ENCODE measurements at places on chromosomes 3 and 15.
A peak's percentile ranks its signal among the peaks of the same experiment; 100 is the strongest.

DNA sequence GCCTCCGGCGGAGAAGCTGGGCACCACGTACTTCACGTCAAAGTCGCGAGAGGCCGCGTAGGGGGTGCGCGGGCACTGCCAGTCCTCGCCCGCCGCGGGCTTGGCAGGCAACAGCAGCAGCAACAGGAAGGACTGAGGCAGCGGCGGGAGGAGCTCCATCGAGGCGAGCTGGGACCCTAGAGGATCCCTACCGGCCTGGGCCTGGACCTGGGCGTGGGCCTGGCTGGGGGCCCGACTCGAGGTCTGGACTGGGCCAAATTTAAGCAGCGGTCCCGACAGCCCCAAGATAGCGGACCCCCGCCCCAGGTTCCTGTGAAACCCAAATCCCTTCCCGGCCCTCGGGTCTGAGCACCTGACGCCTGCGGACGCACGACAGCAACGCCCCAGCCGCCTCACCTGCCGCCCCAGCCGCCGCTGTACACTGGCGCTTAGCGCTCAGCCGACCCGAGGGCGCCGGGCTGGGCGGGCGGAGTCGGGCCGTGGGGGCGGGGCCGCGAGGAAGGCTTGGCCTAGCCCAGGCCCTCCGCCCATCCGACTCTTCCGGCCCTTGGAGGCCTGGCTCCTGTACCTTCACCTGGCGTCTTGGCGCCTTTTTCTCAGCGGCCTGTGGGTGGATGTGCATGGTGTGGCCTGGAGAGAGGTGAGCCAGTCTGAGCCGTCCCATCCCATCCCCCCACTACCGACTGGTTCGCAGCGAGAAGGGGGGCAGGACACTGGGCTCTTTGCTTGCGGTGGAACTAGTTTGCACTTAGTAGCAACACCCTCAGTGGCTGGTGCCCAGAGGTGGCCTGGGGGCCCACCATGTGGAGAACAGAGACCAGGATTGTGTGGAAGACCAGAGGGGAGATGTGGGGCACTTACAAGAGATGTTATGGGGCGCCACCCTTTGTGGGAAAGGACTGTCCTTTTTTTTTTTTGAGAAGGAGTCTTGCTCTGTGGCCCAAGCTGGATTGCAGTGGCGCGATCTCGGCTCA, at the start of gene MST1R:
TSS of gene MST1R (minus strand) at position 423 of the 974 bp plus-strand sequence. CDS start at position 159, 264 bp downstream.
- peak; percentile 77 for DNase-seq

GRCh38 chr15:88043396-88043795, 213.1 kb downstream of the NTRK3 start:
- DNase-seq: no peak

DNA sequence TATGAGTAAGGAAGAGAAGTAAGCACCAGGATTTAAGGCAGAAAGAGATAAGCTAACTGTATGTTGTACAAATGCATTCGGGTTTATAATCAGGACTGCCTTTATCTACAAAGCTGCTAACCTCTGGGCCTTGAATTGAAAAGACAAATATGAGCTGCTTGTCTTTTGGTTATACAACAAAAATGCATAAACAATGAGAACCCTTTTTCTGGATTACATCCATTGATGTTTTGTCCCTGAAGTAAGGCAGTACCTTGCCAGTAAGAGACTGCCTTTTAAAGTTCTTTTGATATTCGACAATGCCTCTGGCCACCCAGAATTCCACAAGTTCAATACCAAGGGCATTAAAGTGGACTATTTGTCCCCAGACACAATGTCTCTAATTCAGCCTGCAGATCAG, 280.7 kb downstream of the ZNF621 start:
- DNase-seq: no peak

GRCh38 chr15:78618064-78618463, 2.7 kb downstream of the CHRNA3 start:
- no peak for DNase-seq

Measured in stimulated activated CD4-positive, alpha-beta T cell treated with anti-CD3 and anti-CD28 coated beads, Interleukin-15, amount 100 ng/mL, for 1 hour (primary cell).